Heart right ventricle (tissue), 16 donors: ENCODE measurements at places on chromosomes 11 and 22. TPM values are rescaled to one million over a fixed set of nuclear protein-coding genes. Genes with fewer than 3 reads are reported as not detected.

DNA sequence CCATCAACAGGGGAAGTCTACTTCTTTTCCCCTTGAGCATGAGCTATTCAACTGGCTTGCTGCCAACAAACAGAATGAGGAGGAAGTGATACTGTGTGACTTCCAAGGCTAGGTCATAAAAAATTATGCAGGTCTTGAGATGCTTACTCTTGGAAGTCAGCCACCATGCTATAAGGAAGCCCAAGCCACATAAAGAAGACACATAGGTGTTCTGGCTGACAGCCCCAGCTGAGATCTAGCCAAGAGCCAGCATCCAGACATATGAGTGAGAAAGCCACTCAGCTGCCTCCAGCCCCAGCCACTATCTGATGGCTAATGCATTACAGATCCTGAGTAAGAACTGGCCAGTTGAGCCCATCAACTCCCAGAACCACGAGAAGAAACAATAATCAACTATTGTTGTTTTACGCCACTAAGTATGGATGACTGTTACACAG is 31.0 kb upstream of the PPP2R1B start:
- no peak for DNase-seq

DNA sequence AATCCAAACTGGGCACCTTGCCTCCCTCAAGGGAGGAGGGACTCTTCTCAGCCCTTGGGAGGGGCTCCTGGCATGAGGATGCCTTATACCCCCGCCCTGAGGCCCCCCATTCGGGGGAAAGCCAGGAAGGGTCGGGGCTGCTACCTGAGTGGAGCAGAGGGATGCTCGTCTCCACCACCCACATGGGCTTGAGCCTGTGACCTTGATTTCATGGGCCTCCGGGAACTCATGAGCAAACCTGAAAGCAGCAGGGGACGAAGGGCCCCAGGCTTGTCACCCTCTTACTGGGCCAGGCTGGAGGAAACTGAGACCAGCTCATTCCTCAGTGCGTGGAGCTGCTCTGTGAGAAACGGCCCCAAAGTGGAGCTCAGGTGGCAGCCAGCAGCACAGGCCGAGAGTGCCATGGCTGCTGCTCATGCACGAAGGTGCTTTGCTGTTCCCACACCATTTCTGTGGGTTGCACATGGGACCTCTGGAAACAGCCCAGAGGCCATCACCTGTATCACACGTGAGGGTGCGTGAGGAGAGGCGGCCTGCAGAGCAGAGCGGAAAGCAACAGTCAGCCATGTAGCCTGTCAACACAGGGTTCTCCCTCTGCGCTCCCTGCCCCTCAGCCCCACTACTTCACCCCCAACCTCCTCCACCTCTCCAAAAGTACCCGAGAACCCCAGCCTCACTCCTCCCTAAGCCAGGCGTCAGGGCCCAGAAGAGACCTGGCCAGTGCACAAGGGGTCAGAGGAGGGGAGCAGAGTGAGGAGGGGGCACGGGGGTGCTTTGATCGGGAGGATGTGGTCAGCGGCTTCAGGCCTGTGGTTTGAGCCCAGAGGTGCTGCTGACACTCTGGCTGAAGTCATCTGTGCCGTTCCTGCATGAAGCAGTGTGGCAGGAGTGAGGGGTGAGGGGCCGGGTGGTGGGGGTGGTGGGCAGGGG is 14.1 kb upstream of the IL2RB start:
- no peak for DNase-seq

DNA sequence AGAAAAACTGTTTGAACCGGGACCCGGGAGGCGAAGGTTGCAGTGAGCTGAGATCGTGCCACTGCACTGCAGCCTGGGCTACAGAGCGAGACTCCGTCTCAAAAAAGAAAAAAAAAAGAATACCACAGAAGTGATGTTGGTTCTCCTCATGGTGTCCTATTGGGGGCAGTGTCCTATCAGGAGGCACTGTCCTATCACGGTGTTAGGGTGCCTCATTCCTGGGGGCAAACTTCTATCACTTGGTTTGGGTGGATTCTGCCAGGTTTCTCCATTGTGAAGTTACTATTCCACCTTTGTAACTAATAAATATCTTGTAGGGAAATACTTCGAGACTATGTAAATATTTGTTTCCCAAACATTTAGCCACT is 19.6 kb downstream of the PRR14L start:
- no peak for DNase-seq

- no peak for DNase-seq
These were observed 34.8 kb upstream of the FZD4 start for GRCh38 chr11:86990031-86990430.

- no peak for DNase-seq
These were observed 10.5 kb upstream of the CHRM1 start for GRCh38 chr11:62931499-62932278.

DNA sequence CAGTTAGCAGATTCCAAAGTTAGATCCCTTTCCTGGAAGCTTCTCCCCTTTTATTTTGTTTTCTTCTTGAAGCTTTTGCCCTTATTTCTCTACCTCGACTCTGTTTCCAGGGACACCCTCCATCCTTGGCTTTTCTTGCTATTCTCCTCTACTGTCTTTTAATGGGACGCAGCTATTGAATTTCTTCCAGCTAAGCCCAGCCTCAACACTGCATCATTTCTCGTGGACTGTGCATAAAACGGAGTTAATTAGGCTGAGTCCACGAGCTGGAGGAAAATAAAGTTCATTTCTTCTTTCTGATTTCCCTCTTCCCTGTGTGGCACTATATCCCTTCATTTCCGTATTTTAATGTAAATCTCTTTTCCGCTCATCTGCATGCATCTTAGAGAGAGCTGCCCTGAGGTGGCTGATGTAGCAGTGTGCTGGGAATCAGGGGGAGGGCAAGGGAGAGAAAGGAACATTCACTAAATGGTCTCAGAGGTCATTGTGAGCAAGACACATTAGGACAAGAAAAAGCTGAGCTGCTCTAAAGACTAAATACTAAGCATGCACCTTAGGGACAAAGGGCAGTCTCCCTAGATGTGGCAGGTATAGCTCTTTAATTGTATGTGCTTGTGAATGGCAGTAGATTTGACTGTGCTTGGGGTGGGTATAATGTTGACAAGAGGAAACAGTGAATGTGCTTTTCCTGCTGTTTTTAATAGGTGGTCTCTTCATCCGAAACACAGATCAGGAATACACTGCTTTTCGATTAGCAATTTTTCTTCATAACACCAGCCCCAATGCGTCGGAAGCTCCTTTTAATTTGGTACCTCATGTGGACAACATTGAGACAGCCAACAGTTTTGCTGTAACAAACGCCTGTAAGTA is 1.9 kb downstream of the GRIA4 start:
- no peak for DNase-seq

- DNase-seq = no peak
These were observed 44.2 kb downstream of the PPFIA1 start for GRCh38 chr11:70314730-70315129.

- DNase-seq = no peak
These were observed 147.0 kb downstream of the TBC1D22A start for GRCh38 chr22:46909237-46910030.

DNA sequence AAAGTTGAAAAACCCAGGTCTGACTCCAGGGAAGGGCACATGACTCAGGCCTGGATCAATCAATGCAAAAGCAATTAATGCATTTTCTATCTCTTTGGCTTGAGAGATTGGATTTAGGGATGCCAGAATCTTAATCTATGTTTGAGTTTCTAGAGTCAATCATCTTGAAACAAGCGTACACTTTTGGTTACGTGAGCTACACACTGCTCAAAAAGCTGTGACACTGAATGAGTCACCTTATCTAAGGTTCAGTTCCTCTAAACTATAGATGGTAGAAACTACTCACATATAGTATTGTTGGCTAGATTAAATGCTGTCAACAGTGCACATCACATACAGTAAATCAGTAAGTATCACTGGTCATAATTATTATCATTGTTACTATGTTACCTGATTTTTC is 24.2 kb downstream of the MRE11 start:
- DNase-seq = no peak

- no peak for DNase-seq
These were observed 947.3 kb upstream of the TENM4 start for GRCh38 chr11:80388130-80388529.

DNA sequence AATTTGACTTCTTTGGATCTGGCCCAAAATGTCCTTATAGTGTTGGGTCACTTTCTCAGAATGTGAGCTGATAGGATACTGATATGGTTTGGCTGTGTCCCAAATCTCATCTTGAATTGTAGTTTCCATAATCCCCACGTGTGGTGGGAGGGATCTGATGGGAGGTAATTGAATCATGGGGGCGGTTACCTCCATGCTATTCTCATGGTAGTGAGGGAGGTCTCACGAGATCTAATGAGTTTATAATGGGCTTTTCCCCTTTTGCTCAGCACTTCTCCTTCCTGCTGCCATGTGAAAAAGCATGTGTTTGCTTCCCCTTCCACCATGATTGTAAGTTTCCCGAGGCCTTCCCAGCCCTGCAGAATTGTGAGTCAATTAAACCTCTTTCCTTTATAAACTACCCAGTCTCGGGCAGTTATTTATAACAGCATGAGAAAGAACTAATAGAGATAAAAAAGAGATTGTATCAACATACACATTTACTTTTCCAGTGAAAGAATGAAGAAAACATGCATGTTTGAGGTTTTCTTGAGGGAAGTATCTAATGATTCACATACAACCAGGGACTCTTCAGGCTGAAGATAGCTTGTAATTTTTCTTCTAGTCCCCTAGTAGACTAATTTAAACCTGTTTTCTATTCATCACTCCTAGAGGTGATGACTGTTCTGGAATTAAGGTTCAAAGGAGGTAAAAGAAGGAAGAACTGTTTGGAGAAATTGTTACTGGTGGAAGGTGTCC is 17.3 kb upstream of the CSTF3 start:
- DNase-seq = no peak

- DNase-seq = no peak
These were observed 106.9 kb upstream of the SORL1-AS1 start for GRCh38 chr11:121559606-121560200.

GRCh38 chr22:42724062-42724461 is 3.4 kb upstream of the A4GALT start:
- no peak for DNase-seq

- no peak for DNase-seq
These were observed 159.8 kb downstream of the ADAMTS15 start for GRCh38 chr11:130608287-130608686.

DNA sequence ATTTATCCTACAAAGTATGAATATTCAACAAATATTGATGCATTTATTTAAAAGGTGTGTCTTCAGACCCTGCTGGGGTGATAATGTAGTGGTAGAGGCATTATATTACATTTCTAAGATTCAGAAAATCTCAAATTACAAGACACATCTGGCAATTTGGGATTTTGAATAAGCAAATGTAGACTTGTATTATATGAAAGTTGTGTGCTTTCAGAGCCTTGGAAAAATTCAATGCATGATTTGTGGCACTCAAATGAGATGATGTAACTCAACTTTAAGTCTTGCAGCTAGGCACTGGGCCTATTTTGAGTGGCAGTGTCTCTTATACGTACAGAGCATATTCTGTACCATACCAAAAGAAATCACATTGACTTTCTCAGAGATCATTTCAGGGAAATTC is 214.4 kb downstream of the ETS1 start:
- DNase-seq = no peak

GRCh38 chr11:2261436-2262230 is 8.8 kb downstream of the ASCL2 start:
- no peak for DNase-seq

DNA sequence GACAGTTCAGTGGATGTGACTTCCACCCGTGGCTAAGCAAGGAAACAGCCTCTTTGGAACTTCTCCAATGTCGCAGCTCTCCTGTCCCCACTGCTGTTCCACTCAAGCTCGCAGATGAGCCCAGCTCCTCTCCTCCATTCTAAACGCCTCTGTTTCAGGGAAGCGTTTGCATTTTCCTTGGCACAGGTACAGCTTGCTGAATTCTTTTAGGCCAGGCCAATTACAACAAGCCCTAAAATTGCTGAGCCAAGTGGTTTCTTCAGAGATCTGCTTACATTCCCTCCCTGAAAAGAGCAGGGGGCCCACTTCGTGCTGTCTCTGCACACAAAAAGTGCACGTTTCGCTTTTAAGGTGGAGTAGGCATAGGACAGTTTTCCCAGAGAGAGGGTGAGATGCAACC is 91.5 kb upstream of the BLID start:
- no peak for DNase-seq

DNA sequence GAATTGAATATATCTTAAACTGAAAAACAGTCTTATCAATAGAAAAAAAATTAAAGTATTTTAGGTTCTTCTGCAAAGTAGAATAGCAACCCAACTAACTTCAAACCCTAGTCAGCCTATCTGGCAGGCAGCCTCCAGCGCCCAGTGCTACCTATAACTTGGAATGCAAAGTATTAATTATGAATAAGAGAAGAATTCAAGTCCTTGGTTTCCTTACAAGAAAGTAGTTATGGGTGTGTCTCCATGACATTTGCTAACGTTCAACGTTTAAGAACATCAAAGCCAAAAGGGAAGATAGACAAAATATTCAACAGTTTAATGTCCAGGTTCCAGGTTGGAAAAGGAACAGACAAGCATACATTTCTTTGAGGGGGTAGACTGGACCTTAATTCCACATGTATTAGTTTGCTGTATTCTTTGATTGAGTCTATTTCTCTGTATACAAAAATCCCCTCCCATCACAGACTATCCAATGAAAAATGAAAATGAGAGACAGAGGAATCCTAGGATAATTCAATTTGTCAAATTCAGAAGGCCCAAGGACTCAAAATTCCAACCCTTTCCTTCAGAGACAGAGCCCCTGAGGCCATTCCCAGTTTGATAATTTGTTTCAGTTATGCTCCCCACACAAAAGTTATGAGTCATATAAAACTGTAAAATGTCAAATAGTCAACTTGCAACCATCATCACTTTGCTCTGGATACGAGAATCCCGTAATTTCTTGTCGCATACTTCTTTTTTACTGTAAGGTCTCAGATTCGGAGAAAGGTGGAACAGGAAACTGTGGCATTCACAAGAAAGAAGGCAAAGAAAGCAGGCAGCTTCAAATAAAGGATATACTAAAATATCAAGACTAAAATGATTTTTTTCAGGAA is 83.7 kb upstream of the CHRM4 start:
- no peak for DNase-seq

GRCh38 chr11:112174789-112175598 is at the start of gene BCO2:
Gene BCO2, plus strand, starts transcription at chr11:112175512. Its CDS starts 90 bp downstream, at chr11:112175602.
- DNase-seq = peak; percentile 74

GRCh38 chr11:118226781-118227180 is 2.0 kb upstream of the JAML start:
- DNase-seq = no peak

GRCh38 chr11:110772863-110773262 is 60.6 kb upstream of the ARHGAP20 start:
- no peak for DNase-seq

- DNase-seq = peak; percentile 72
These were observed 59.9 kb downstream of the FBXO7 start for GRCh38 chr22:32534252-32535235.

TUB gene
- total RNA-seq = 15.7 TPM

DBX1 gene
- total RNA-seq = not detected

PRR33 gene
- total RNA-seq = 4.5 TPM

MIAT gene
- total RNA-seq = 0.79 TPM

TMEM191C gene
- 0.71 TPM for total RNA-seq

SHANK3 gene
- total RNA-seq = 22.2 TPM

RGL4 gene
- not detected for total RNA-seq

SLC22A9 gene
- not detected for total RNA-seq

BAIAP2L2 gene
- 0.24 TPM for total RNA-seq
